ENCODE measurements at places on chromosomes 2 and 18.
A peak's percentile ranks its signal among the peaks of the same experiment; 100 is the strongest.

DNA sequence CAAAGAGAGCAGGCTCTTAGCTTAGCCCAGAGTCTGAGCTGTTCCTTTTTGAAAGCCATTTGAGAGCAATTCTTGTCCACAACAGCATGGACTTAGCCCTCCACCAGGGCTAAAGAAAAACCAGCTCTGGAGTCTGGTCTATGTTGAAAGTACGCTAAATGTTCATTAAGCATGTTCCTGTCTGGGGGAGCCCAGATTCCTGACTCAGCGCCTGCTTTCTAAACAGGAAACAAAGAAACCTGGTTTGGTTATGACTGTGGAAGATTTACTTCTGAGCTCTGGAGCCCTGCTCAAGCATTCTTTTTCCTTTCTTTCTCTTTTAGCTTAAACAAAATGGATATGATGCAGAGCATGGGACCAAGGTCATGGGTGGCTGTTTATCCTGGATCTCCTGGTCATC lies 279.8 kb downstream of the RBM43 start:
- H3K4me1 ChIP-seq, result no peaks in the 10 kb centered on the region
- no peaks in the 10 kb centered on the region for H3K36me3 ChIP-seq
- H3K27me3 ChIP-seq, result peaks cover 5% of the 10 kb centered on the region
- H3K4me3 ChIP-seq, result no peak overlapping the region

- no peaks in the 10 kb centered on the region for H3K27me3 ChIP-seq
- no peaks in the 10 kb centered on the region for H3K36me3 ChIP-seq
- DNase-seq, result no peak
- H3K4me3 ChIP-seq, result no peak overlapping the region
These were observed 273.6 kb downstream of the HRH4 start for GRCh38 chr18:24734058-24734457.

- H3K4me1 ChIP-seq, result no peaks in the 10 kb centered on the region
- peaks cover 3% of the 10 kb centered on the region for H3K27me3 ChIP-seq
- no peak for DNase-seq
- H3K4me3 ChIP-seq, result no peak overlapping the region
- H3K27ac ChIP-seq, result no peak overlapping the region
These were observed 238.2 kb upstream of the RBBP8 start for GRCh38 chr18:22694954-22695353.

- H3K4me3 ChIP-seq, result peak overlapping the region; percentile 97
- peak; percentile 65 for DNase-seq
- H3K4me1 ChIP-seq, result peaks cover 47% of the 10 kb centered on the region
These were observed 708 bp upstream of the RPIA start for GRCh38 chr2:88690591-88691338.

Data from activated naive CD4-positive, alpha-beta T cell treated with anti-CD3 and anti-CD28 coated beads, Interleukin-2, amount 10 ng/mL, durations not matched to agents 7 days and 5 days (primary cell).